Inflammatory macrophage treated with lipopolysaccharide for 1 hour (primary cell): ENCODE measurements at places on chromosomes 6 and 20.

DNA sequence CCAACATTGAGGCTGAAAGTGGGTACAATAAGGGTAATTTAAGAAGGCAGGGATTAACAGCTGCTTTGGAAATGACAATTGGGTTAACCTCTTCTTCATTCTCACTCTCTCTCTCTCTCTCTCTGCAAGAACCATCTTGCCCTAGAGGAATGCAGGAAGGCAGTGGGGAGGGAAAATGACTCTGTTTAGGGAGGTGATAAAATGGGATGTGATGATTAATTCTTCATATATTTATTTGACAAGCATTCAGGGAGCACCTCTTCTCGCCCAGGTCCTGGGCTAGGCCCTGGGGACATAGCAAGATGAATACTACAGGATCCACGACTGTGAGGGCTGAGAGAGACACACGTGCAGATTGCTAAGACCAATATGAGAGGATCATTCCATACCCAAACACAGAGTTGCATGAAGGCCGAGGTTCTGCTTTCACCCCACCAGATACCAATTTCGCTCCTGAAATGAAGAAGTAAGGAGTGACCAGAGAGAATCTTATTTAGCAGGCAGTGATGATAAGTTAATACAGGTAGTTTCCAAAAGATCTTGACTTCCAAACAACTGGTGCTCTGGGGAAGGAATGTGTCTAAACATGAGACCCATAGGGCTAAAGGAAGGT is 13.3 kb upstream of the PTPN1 start:
- peak; percentile 71 for DNase-seq

- no peak for DNase-seq
Observed at GRCh38 chr6:75436869-75437268, 56.7 kb downstream of the FILIP1 start.

GRCh38 chr6:136404627-136405419 is 115.2 kb upstream of the BCLAF1 start:
- no peak for DNase-seq

- DNase-seq: no peak
Observed at GRCh38 chr6:81801489-81801888, 49.0 kb upstream of the TENT5A start.

DNA sequence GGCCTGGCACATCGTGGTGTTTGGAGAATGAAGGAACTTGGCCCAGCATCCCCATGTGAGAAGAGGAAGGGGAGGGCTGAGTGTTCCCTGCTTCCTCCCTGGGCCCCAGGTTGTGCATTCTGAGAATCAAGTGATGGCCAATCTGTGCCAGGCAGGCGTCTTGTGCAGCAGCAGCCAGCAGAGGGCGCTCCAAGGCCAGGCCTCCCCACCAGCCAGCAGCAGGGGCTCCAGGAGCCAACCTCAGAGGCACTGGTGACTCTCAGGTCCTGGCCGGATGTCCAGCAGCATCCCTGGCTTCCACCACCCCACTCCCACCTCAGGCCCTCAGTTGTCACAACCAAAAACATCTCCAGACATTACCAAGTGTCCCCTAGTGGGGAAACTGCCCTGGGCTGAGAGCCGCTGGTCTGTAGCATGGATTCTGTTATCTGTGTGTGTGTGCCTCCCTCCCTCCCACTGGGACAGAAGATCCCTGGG is 192.0 kb downstream of the PREX1 start:
- no peak for DNase-seq

DNA sequence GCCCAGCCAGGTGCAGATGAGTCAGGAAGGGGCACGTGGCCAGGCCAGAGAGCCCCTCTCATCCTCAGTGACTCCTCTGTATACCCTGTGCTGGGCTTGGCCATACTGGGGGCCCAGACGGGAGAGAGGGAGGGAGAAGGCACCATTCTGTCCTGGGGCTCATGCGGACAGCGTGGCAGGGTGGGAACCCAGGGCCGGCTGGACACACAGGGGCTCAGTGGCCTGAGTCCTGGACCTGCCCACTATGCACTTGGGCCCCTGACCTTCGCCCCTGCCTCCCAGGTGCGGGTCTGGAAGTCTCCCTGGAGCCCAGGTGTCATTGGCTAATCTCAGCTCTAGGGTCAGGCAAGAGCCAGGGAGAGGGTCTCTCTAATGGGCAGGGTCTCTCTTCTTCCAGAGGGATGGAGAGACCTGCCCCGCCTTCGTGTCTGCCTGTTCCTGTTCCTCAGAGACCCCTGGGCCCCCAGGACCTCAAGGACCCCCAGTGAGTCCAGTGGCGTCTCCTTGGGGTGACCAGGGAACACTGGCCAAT is 27.7 kb downstream of the COL20A1 start:
- no peak for DNase-seq

DNA sequence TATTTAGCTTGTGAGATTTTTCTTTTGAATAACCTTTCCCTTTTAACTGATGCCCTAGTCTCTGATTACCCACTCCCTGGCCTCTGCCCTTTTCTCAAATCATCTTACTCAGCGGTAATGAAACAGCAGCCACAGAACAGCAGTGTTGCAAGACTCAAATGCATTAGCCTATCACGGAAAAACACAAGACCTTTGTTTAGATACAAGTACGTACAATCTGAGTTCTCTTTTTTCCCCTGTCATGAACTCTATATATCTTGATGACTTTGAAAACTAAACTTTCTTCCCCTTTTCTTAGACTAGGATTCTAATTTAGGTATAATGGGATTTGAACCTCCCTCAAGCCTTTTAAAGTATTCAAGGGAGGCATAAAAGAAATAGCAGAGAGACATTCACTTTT is 1034.9 kb downstream of the EYS start:
- peak; percentile 40 for DNase-seq
